ENCODE measurements at places on chromosomes 7 and 10.

DNA sequence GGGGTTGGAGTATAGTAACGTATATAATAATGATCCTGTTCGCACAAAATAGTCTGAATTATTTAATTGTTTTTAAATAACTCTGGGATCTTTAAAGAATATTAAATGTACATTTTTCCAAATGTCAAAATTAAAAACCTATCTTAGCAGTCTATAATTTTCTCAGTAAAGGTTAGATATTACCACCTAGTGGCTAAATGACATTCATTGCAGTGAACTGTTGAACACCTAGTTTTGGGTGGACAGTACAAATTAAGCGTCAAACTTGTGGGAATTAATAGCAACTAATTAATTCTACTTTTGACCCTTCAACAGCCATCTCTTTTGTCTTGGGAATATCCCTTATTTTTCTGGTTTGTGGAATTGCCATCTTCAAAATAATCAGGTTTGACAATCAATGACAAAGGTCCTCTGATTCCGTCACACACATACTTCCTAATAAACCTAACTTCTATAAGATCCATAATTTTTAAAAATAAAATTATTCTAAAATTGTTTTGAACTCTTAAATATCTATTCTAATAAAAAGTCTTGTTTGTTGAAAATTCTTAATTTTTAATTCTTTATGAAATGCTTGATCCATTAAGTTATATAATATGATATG is 165.7 kb downstream of the SEMA3D start:
- DNase-seq: peak; percentile 53

- DNase-seq: no peak
Measured at GRCh38 chr10:32349968-32350738, 3.2 kb upstream of the EPC1 start.

GRCh38 chr10:69865450-69865849 is 63.7 kb downstream of the COL13A1 start:
- no peak for DNase-seq

DNA sequence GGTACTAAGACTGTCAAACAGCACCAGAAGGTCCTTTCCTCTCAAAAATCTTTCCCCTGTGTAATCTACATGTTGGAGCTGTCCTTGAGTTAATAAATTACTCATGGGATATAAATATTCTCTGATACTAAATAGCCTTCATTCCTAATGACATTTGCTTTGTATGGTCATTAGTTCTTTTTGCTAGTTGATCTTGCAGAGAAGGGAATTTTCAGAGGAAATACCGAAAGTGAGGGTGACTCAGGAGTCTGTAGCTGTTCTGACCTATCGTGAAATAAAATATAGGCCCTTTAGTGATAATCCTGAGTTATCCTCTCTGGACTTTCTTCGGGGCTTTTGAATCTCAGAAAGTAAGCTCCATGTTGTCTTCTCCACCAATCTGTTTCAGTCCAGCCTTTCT is 19.4 kb upstream of the CLDN12 start:
- DNase-seq: no peak

GRCh38 chr7:128266883-128267594 is 26.0 kb downstream of the LEP start:
- no peak for DNase-seq

DNA sequence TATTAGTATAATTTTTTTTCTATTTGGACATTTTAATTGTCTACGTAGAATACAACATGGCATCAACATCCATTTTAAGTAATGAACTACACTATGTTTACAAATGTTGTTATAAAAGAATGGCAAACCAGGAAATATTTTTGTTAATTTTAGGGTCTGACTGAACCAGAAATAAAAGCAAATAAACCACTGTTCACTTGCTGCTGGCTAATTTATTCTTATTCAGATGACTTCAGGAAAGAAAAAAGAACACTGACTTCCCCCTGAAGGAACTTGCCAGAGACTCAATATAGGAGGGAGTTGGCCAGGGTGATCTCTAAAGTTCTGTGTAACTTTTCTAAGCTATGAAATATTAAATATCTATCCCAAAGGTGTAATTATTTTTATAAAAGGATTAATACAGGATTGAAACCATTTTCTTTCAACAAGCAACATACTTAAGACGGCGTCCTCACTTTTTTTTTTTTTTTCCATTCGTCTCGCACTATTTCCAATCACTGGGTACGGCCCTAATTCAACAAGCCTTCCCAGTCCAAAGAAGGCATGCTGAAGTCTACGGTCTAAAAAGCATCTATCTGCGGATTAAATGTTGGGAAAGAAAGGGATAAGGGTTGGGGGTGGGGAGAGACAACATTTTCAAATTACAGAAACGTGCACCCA is 1.2 kb downstream of the USP6NL start:
- DNase-seq: peak; percentile 60

- peak; percentile 49 for DNase-seq
Measured at GRCh38 chr7:99498546-99498944, 1.5 kb downstream of the ZNF394 start.

DNA sequence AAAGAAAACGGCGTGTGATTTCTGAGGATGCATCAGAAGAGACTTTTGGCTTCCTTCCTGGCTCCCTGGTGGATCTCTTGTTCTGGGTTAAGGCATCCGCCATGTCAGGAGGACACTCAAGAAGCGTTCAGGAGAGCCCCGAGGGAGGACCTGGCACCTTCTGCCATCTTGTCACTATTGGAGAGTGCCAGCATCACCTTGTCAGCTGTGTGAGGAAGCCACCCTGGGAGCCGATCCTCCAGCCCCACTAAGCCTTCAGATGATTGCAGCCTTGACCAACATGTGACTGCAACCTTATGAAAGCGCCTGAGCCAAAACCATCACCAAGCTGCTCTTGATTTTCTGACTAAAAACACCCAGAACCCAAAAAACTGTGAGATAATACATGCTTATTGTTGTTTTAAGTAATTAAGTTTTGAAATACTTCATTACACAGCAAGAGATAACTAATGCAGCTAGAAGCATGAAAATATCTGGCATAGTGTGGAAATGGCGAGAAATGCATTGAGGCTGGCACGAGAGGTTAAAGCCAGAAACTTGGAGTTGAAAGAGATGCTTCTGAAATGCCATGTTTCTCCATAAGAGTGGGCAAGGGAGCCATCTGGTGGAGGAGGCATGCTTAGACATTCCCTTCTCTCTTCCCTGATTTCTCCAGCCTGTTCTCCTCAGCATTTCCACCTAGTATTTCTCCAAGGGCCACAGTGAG is 5.4 kb upstream of the ZFYVE27 start:
- peak; percentile 85 for DNase-seq

GRCh38 chr10:103193107-103193819 is at the start of gene NT5C2:
NT5C2 (minus strand) TSS chr10:103193272; CDS start chr10:103174958, 18,314 bp downstream.
- peak; percentile 89 for DNase-seq

DNA sequence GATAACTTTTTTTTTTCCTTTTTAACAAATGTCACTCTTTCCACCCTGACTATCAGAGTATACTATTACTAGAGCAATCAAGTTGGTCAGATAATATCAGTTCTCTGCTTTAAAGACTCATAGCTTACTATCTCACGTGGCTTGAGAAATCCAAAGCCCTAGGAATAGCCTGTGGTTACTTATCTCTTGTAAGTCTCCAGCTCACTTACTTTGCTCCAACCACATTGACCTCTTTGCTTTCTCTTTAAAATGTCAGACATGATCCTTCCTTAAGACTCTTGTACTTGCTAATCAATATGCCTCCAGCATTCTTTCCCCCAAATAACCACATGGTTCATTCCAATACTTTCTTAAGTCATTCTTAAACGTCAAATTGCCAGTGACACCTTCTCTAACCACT is 1292.2 kb downstream of the REEP3 start:
- DNase-seq: peak; percentile 85

GRCh38 chr10:101561068-101561915 is 26.8 kb downstream of the POLL start:
- no peak for DNase-seq

GRCh38 chr10:123402656-123403055 is 248.5 kb downstream of the BUB3 start:
- DNase-seq: peak; percentile 88

- peak; percentile 58 for DNase-seq
Measured at GRCh38 chr7:139886206-139886605, 57.1 kb downstream of the TBXAS1 start.

- DNase-seq: peak; percentile 93
Measured at GRCh38 chr7:139915864-139916716, 87.0 kb downstream of the TBXAS1 start.

DNA sequence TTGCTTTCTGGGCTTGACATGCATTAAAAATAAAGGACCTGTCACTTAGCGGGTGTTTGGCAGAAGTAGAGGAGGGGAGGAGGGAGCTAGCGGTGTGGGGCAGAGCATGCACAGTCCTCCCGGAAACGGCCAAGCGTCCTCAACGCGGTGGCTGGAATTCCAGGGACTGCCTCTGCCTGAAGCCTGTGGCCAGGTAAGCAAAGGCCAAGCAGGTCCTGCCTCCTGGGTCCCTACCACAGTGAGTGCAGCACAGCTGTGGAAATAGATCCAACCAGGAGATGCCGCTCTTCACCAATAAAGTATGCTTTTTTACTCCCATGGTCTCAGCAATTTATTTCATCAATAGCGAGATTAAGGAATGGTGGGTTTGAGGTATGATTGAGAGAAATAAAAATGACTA is 323.4 kb downstream of the WDR37 start:
- no peak for DNase-seq

DNA sequence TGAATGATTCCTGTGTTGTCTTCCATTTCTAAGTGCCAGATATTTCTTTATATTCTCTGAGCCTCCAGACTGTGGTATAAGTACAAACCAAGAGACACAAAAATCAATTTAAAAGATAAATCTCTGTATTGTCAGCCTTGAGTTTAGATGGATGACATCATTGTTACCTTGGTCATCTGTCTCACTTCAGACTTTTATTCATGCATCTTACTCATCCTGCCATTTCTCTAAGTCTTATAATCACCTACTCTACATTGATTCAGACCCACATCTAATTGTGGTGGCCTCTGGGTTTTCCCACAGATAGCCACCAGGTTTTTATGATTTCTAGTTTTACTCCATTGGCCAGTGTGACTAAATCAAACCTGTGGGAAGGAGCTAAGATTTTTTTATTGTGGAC is 26.8 kb upstream of the HDAC9 start:
- DNase-seq: no peak

DNA sequence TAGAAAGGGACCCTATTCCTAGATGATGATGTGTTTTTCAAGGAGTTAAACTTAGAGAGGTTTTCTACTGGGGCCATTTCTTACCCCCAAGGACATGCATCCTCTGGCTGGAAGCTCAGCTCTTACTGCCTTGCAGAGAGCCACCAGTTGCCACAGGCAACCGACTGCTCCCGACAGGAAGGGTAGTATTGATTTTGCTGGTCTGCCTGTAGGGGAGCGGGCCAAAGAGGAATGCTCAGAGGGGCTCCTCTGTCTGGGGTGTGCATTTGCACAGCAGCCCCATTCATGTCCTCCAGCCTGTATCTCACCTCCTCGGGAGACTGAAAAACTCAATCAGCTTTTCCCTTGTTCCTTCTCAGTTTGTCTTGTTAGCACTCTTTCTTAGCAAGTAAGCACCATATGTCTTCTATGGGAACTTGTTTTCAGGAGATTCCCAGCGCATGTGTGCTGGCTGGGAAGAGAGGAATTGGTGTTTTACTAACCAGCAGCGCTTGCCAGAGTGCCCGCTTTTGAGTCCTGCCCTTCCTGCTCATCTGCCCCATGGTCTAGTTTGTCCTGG is 739.0 kb upstream of the GALNT17 start:
- DNase-seq: no peak

DNA sequence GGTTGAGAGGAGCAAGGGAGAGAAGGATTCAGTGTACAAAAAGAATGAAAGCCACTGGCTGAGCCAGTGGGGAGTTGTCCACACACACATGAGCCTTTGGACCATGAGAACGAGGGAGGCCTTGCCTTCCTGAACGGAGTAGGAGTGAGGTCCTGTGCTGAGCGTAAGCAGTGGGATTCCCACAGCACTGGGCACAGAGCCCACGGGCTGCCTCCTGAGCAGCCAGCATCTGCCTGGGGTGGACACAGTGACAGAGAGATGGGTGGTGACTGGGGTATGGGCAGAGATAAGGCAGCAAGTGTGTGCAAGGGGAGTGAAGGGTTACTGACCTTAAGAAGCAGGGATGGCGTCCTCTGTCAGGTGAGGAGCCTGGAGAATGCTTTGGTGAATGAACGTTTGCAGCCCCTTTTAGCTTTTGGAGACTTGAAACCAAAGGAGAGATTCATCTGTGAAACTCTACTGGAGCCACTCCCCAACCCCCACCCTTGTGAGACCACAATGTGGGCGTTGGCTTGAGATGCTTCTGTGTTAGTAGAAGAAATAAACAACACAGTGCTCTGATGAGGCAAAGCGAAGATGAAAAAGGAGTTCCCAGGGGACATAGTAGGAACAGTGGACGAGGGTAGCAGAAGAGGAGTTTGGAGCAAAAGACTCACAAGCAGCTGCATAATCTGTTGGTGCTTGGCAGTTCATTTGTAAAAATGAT is 56.5 kb downstream of the FIGNL1 start:
- DNase-seq: no peak

GRCh38 chr7:51121931-51122425 is 194.6 kb downstream of the COBL start:
- DNase-seq: no peak

All from OCI-M1 (cell line).